ENCODE measurements at places on chromosomes 6 and 20.

GRCh38 chr6:122042380-122042779 is 357.1 kb upstream of the HSF2 start:
- DNase-seq: no peak

DNA sequence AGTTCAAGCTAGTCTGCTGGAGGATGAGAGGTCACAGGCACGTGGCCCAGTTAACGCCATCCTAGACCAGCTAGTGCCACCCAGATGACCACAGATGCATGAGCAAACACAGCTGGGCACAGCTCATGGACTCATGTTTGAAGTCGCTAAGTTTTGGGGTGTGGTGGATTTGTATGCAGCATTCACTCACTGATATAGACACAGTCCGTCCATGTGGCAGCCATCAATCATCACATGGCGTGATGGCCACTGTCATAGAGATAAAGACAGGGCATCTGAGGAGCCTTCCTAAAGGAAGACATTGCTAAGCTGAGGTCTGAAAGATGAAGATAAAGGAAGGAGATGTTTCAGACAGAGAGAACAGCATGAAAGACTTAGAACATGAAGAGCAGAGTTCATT is 154.4 kb upstream of the JAG1 start:
- no peak for DNase-seq

- no peak for DNase-seq
These were observed 20.2 kb downstream of the MAP3K4 start for GRCh38 chr6:161011492-161012480.

GRCh38 chr6:164039954-164040375 is 625.4 kb downstream of the QKI start:
- peak; percentile 0 for DNase-seq

- DNase-seq: no peak
These were observed 162.4 kb downstream of the CD109 start for GRCh38 chr6:73858376-73858775.

- DNase-seq: no peak
These were observed 4.2 kb downstream of the OR2A4 start for GRCh38 chr6:131696956-131697355.

DNA sequence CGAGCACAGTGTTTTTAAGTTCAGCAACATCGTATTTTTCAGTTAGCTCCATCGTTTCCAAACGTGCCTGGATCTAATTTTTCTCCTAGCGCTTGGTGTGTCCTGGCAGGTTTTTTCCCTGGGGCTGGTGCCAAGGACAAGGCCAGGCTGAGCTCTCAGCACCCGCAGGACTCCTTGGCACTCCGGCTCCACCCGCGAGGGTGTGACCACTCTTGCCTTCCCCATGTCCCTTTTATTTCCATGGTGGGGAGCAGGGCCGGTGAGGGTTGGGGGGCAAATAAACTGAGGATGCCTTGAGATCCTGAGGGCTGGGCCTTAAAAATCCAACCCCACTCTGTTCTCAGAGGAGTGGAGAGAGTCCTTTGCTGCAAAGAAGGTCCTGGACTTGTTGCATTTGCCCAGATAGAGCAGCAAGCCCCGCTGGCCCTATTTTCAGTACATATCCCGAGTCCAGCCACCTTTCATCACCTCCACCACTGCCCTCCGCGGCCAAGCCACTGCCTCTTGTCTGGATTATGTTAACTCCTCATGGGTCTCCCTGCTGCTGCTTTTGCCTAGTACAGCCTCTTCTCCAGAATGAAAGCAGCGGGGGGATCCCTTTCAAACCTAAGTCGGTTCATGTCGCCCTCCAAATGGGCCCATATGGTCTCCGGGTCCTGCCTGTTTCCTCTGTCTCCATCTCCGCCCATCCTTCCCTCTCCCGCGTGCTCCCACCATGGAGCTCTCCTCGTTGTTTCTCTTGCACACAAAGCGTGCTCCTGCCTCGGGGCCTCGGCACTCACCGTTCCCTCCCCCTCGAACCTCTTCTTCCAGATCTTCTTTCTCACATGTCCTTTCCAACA is 4.5 kb upstream of the RAB44 start:
- DNase-seq: no peak

DNA sequence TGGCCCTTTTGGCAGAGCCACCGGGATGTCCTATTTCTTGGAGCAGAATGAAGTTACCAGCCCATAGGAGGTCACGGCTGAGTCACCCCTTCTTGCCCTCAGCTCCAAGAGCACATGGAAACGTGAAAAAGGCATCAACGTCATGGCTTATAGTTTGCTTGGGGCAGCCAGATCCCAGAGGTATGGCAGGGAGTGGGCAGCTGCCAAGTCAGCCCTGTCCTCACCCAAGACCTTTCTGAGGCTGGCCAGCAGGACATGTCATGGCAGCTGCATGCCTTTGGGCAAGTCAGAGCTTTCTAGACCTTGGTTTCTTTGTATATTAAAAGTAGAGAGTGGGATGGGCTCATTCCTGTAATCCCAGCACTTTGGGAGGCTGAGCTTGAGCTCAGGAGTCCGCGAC is 8.2 kb upstream of the MDFI start:
- DNase-seq: no peak

GRCh38 chr6:82711105-82711827 is 347.6 kb downstream of the TPBG start:
- DNase-seq: no peak

DNA sequence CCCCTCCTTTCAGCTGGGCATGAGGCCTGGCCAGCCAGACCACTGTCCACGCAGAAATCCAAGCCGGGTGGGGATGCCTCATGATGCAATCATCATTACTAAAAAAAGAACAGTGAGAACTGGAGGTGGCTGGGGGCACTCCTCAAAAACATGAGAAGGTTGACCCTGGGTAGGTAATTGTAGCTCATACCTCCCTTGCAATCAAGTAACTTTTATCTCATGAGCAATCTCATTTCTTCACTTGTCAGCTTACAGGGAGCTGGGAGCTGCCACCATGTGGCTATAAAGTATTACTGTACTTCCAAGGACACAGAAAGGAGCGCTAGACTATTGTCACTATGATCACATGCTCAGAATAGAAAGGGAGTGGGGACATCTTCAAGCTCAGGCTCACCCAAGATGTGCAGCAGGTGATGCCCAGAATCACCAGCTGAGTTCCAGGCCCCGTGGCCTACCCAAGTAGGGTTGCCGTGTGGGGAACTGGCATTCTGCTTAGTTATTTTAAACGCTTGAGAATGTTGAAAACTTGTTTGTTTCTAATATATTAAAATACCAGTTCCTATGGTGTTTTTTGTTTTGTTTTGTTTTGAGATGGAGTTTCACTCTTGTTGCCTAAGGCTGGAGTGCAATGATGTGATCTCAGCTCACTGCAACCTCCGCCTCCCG is 3.0 kb upstream of the CDH26 start:
- no peak for DNase-seq

- no peak for DNase-seq
These were observed 399.9 kb downstream of the TAF4 start for GRCh38 chr20:61665528-61666470.

DNA sequence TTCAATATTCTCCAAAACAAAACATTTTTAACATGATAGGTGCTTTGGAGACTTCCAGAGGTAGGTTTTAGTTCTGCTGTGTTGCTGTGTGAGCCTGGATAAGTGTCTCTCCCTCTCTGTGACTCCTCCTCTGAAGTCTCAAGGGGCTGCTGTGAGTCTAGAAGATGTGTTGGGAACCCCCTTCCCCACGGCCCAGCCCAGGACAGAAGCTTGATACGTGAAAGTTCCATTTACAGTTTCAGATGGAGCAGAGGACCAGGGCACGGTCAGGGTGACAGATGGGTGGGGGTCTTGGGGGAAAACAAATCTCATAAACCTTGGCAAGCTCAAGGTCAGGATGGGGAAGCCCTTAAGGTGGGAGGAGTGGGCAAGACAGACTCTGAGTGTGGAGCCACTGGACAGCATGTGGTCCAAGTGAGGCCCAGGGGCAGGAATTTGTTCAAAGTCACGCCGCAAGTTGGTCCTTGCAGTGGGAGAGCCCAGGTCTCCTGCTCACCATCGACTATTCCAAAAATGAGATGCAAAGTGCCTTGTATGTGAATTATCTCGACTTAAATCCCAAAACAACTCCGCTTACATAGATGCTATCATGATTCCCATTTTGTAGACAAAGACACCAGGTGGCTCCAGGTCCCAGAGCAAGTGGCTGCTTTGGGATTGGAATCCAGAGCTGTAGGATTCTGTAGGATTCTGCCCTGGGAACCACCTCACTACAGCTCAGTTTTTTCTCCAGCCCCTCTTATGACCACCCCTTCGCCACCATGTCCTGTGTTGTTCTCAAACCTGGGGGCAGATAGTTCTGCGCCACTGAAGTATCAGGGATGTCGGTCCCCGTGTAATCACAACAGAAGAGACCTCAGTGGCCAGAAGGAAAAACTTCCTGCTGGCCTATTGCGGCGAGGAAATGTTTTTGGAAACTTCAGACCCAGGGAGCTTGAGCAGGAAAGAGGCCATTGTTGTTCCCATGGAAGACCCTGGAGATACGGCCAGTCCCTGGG is 1.9 kb downstream of the TGM2 start:
- no peak for DNase-seq

DNA sequence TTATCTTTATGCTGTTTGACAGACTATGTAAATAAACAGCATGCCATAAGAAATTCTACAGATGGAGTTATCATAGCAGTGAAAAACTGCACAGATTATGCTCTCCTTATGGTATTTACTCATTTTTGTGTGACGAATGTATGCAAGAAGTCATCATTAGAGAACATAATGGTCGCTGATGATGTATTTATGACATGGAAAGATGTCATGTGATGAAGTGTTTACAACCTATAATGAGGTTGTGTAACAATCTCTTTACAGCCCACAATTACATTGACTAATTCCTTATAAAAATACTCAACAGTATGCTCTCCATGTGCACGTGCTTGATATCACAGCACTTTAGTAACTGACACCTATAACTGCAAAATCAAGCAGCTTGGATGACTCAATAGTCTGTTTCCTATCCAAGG is 192.4 kb downstream of the BMP2 start:
- DNase-seq: no peak

- DNase-seq: no peak
These were observed 415.1 kb downstream of the PLCB1 start for GRCh38 chr20:8547035-8547650.

DNA sequence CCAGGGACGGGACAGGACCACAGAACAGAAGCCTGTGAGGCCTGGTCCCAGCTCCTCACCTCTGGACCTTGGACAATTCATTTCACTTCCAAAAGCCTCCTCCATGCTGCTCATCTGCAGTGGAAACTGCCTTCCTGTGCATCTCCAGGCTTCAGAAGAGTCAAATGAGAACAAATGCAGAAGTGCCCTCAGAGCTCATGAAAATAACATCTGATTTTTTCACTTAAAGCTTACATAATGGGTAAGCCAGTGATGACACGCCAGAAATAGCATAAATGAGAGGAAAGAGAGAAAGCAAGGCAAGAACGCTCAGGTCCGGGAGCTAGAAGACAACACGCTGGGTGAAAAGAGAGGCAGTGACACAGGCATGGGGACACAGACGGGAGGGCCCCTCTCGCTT is 7.9 kb downstream of the CNKSR3 start:
- no peak for DNase-seq

DNA sequence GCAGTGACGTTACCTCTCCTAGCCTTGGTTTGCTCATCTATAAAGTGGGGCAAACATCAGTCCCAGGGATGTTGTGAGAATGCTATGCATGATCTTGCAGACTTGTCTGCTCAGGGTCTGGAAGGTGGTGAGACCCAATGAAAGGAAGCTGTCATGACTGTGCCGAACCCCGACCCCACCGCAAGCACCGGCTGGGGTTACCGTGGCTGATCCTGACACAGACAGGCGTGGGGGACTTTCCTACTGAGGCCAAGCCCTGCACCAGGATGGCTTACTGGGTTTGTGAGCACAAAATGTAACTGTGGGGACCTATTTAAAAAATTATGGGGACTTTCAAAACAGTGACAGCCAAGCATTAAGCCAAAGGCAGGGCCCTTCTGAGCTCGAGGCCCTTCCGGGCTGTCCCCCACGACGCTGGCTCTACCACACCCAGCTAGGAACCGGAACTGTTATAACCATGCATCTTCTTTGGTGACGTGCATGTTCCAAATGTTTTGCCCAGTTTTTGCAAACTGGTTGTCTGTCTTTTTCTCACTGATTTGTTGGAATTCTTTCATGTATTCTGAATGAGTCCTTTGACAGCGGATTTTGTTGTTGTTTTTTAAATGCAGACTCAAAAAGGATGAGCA is 76.6 kb upstream of the PMEPA1 start:
- no peak for DNase-seq

- DNase-seq: no peak
These were observed 2.5 kb downstream of the KCNK5 start for GRCh38 chr6:39226639-39227329.

GRCh38 chr6:77089776-77090175 is 373.5 kb downstream of the HTR1B start:
- DNase-seq: no peak

DNA sequence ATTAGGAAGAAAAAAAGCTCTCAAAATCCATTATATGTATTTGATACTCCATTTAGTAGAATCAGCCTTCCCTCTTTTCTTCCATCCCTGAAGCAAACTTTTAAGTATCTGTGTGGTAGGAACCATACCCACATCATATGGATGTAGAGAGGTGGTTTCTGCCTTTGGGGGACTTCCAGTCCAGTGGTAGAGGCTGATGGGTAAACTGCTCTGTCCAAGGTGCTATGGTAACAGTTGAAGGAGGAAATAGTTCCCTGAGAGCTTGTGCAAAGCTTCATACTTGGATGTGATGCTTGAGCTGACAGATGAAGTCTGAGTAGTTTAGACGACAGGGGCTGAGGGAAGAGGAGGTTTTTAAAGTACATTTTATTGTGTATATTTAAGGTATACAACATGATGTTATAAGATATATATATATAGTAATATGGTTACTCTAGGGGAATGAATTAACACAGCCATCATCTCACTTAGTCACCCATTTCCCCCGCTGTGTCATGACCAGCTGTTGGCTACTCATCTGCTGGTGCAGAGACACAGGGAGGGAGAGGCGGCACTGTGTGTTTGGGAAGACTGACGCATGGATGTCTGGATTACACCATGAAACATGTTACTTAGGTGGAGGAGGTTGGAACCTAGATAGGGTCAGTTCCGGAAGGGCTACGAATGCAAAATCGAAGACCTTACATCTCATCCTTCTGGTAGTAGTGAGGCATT is 185.2 kb downstream of the FARS2 start:
- DNase-seq: no peak

- no peak for DNase-seq
These were observed 7.3 kb upstream of the ARHGAP18 start for GRCh38 chr6:129717277-129717676.

- no peak for DNase-seq
These were observed 18.5 kb upstream of the UBR2 start for GRCh38 chr6:42545226-42545773.

DNA sequence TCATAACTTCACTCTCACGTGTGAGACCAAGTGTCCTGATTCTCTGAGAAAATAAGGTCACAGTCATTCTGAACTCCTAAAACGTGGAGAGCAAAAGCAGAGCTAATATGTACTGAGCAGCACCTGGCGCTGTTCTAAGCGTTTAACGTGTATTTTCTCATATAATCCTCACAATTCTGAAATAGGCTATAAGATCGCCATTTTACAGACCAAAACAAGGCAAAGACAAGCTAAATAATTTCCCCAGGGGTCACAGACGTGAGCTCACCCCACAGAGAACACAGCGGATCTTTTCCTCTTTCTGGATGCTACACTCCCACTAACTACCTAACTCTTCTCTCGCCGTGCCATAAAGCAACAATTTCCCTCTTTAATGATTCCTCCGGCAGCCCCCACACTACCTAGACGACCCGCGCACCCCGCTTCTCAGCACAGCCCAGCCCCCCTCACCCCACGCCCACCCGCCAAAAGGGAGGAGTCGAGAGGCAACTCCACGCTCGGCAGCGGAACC is 636 bp downstream of the SUPT3H start:
- DNase-seq: no peak

- no peak for DNase-seq
These were observed 25.3 kb upstream of the HACE1 start for GRCh38 chr6:104884867-104885517.

- no peak for DNase-seq
These were observed 135.8 kb upstream of the NEDD9 start for GRCh38 chr6:11368264-11368663.

All from stimulated activated CD4-positive, alpha-beta T cell treated with anti-CD3 and anti-CD28 coated beads, Interleukin-12 subunit alpha, Interleukin-12 subunit beta, amount 100 ng/mL, for 24 hours (primary cell).